ENCODE measurements at places on chromosomes 12 and 14. TPM values are rescaled to one million over a fixed set of nuclear protein-coding genes. Genes with fewer than 3 reads are reported as not detected.

VRK1 gene
- polyA plus RNA-seq: 23.6 TPM

HOXC5 gene
- 3.5 TPM for polyA plus RNA-seq

DNA sequence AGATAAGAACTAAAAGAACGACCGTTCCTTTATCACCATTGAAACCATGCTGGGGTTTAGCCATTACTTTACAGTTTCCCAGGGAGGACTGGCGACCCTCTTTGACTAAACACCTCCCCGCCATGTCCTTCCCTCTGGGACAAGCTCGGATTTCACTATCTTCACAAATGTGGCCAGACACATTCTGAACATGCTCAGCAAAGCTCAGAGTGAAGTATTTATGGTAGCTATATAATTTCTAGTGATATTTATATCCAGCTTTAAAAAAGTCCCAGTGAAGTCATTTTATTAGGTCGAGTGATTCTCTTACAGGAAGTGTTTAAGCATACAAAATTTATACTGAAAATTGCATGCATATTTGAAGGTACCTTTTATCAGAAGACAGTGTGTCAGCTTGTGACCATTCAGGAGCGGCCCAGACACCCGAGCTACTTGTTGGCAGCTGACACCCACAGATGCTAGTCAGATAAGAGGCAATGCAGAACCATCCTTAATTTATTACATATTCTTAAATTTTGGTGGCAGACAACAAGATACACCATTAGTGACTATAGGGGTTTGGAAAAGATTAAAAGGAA, 36.8 kb downstream of the NIN start:
- DNase-seq: no peak

DNA sequence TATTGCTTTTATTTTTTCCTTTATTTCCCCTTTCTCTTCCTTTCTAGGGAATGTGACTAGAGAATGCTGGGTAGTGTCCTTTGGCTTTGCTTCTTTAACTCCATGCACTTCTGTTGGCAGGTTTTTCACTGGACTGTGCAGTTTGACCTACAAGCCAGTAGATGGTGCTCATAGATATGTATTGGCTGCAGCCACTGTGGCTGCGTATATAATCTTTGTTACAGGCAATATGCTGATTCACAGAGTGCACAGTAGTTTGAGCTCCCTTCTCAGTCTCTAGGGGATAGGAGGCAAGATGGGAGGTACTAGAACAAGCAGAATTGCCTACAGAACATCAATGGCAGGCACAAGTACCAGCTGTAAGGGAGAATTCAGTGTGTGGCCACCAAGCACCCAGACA, 503.5 kb downstream of the LRFN5 start:
- no peak for DNase-seq

DNA sequence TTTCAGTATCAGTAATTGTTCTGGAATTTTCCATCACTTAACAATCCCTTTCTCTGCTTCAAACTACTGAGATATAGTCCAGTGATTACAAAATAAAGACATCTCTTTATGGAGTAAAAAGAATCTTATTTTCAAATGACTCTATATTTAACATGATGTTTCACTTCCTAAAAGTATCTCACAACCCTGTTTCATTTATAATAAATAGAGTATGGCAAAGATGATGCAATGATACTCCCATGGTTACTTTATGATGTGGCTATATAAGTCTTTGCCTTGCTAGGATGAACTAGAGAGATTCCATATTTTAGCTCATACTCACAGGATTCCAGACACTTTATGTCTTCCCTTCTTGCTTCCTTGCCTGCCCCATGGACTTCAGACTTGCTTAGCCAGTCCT, 953.5 kb upstream of the MDGA2 start:
- DNase-seq: no peak
